ENCODE measurements at places on chromosomes 13 and 19.

GRCh38 chr19:56960959-56961543, 120.5 kb upstream of the PEG3 start:
- no peak for DNase-seq

GRCh38 chr13:85698256-85698655, 101.0 kb downstream of the SLITRK6 start:
- no peak for DNase-seq

- DNase-seq = no peak
Measured at GRCh38 chr19:44552324-44552723, 22.8 kb upstream of the CEACAM20 start.

- no peak for DNase-seq
Measured at GRCh38 chr13:59352600-59352999, 811.1 kb downstream of the DIAPH3 start.

- no peak for DNase-seq
Measured at GRCh38 chr19:10290876-10291553, 1.3 kb downstream of the ICAM5 start.

DNA sequence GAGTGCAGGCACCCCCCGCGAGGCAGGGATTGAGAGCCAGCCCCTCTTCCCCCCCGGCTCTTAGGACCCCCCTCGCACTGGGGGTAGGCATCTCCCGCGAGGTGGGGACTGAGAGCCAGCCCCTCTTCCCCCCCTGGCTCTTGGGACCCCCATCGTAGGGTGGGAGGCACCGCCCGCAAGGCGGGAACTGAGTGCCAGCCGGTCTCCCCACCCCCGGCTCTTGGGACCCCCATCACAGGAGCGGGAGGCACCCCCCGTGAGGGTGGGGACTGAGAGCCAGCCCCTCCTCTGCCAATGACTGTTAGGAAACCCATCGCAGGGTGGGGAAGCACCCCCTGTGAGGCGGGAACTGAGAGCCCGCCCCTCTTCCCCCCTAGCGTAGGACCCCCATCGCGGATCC, 363.4 kb upstream of the SPRY2 start:
- no peak for DNase-seq

DNA sequence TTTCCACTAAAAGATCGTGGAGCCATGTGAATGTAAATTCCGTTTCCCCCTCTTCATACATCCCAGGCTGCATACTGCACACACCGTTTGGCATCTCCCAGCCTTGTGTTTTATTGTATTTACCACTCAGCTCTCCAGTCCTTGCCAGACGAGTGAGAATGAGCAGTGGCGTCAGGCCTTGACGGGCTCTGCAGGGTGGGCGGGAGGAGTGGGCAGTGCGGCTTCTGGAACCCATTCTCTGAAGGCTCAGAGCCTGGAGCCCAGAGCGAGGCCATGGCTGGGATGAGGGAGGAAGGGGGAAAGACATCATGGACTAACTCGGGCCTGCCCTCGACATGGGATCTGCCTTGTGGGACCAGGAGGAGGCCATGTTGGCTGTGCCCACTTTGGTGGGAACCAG, 25.1 kb downstream of the BICRA start:
- DNase-seq = no peak

DNA sequence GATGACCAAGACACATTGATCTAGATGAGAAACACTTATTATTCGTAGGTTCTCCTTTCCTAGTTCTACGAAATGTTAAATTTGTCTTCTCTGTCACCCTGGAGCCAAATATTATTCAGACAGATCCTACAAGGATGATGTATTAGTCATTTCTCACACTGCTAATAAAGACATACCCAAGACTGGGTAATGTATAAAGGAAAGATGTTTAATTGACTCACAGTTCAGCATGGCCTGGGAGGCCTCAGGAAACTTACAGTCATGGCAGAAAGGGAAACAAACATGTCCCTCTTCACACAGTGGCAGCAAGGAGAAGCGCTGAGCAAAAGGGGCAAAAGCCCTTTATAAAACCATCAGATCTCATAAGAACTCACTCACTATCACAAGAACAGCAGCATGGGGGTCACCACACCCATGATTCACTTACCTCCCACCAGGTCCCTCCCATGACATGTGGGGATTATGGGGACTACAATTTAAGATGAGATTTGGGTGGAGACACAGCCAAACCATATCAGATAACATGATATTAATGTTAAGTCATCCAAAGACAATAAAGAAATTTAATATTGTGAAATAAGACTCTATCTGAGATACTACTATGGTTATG, 1248.8 kb upstream of the SLC10A2 start:
- DNase-seq = no peak

GRCh38 chr13:113116871-113117271, 5.7 kb upstream of the F10 start:
- DNase-seq = no peak

DNA sequence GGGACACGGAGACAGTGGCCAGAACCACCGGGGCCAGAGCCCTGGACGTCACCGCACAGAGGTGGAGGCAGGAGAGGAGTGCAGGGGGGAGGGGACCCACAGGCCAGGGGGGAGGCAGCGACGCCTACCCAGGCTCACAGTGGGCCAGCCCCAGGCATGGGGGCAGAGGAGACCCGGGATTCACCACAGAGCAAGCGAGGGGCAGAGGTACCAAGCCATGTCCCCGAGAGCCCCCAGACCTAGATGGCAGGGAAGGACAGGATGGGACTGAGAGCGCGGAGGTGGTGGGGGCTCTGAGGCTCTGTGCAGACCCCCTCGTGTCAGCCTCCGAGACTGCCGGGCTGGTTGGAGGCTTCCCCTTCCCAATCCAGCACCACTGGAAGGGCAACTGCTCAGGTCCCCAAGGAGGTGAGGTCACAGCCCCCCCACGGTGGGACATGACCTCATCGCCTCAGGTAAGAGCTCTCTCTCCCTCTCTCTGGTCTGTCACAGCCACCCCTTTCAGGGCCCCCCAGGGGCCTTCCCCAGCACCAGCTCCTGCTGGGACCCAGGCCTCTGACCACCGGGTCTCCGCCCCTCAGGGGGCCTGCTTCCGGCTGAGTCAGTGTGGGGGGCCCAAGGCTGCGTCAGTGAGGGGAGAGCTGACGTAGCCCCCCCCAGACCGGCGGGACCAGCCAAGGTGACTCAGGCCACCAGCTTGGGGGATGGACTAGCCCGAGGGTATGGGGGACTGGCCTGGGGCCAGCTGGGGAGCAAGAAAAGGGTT, 2.2 kb upstream of the IL11 start:
- no peak for DNase-seq

DNA sequence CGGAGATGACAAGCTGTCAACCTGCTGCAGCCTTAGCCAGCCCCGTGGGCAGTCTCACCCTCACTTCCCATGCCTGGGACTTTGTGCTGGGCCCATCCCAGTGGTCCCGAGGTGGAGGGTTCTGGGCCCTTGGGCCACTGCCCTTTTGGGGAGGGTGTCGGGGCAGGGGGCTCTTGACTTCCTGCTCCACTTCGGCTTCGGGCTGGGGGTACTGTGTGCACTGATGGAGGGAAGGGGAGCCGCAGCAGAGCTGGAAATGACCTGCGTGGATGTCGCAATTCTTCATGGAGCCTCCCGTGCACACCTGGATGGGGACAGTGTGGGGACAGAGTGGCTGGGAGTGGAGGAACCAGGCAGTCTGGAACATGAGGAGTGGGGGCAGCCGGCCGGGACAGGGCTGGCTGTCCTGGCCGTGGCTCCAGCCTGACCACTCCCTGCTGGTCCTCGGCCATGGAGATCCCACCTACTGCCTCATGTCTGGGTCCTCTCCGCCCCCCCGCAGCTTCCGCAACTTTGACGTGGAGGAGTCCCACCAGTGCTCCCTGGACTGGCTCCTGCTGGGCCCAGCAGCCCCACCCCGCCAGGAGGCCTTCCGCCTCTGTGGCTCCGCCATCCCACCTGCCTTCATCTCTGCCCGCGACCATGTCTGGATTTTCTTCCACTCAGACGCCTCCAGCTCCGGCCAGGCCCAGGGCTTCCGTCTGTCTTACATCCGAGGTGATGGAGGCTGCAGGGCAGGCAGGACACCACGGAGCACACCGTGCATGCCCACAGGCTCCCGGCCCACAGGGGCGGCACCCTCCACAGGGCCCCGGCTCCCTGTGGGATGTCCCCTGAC, 10.2 kb downstream of the LRP3 start:
- DNase-seq = no peak

GRCh38 chr13:47459512-47459911, 541.6 kb downstream of the SUCLA2 start:
- DNase-seq = no peak

DNA sequence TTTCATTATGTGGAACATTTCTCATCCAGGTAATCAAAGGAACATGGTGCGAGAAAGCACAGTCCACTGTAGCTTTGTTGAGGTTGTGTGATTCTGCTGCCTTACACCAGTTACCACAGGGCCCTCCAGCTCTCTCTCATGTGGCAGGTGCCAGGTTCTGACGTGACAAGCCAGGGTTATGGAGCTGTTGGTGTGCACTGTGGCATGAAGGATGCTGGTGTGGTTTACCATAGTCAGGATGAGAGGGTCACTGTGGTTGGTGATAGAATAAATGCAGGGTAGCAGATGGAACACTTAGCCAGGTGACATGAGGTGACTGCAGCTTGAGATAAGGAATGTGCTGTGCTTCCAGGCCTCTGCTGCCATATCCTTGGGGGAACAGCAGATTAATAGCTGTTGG, 7.4 kb downstream of the ZNF223 start:
- no peak for DNase-seq

DNA sequence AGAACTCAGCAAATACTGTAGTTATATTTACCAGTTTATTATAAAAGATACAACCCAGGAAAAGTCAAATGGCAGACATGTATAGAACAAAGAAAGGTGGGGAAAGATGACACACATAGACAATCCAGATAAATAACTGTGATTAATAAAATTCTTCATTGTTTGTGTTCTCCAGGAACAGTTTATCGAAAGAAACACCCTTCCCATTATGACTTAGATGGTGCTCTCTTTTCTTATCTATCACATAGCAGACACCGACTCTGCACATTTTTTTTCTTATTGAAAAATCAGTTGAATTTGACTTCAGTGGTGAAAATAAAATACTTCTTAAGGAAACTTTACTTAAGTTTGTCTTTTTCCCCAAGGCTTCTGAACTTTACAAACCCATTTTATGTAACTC, 6.2 kb downstream of the ZNF708 start:
- no peak for DNase-seq

- DNase-seq = no peak
Measured at GRCh38 chr19:38219221-38219620, 4.8 kb downstream of the DPF1 start.

GRCh38 chr13:33204130-33204927, 81.2 kb downstream of the STARD13 start:
- no peak for DNase-seq

GRCh38 chr13:76523740-76524340, 362.4 kb downstream of the KCTD12 start:
- no peak for DNase-seq

- DNase-seq = no peak
Measured at GRCh38 chr13:20197361-20197834, 4.7 kb upstream of the GJB2 start.

DNA sequence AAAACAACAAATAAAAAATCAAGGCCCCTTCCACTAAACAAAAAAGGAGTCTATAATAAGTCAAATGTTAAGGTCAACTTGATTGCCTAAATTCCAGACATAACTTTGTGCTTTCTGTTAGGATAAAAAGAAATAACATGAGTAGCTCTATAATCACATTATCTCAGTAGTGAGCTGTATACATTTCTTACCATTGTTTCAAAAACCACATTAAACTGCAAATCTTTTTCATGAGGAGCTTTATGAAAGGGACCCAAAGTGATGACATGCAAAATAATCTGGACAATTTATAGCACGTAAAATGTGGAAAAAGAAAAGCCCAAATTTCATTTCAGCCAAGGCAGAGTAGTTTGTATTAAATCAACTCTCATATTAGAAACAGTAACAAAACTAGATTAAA, 269.2 kb downstream of the KLF12 start:
- DNase-seq = no peak

DNA sequence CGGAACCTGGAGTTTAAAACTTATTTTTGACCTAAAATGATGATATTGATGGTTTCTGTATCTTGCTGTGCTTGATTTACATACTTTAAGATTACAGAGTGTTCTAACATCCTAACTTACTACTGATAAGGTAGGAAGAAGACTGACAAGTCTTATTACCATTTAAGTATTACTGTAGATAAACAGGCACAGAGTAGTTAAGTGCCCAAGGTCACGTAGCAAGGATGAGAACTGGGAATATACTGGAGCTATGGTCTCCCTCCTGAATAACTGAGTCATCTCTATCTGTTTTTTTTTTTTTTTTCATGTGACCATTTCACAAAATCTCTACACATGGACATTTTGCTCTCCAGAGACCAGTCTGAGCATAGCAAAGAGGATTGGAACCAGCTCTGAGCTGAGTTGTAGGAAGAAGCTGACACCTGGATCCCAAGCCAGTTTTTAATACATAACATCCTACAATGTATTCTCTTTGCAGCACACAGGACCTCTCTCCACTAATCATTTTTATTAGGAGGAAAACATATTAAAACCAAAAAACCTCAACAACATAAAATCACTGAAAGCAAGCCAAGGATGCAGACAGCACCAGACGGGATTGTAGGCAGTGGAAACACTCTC, 173.5 kb downstream of the DNAJC15 start:
- DNase-seq = no peak

DNA sequence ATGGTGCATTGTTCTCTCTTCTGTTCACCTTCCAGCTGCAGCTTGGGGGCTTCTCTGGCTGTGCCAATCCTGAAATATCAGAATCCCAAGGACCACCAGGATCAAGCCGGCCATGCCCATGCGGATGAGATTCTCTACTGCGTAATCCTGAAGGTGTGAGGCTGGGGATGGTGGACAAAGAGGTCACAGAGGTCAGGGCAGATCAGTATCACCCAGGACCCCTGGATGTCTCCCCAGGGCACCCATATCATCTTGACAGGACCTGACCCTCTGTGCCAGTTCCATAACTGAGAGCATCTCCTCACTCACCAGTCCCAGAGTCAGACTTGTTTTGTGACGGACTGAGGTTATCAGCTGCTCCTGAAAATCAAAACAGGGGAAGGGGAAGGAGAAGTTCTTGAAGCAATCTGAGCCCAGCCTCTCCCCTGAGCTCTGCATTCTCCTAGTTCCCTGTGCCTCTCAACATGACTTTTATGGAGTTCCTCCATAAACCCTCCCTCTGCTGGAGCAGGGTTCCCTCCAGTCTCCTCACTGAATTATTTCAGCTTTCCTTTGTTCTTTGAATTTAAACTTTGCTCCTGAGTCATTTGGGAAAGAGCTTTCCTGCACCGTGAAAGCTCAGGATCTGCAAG, 5.5 kb downstream of the LILRA5 start:
- DNase-seq = no peak

DNA sequence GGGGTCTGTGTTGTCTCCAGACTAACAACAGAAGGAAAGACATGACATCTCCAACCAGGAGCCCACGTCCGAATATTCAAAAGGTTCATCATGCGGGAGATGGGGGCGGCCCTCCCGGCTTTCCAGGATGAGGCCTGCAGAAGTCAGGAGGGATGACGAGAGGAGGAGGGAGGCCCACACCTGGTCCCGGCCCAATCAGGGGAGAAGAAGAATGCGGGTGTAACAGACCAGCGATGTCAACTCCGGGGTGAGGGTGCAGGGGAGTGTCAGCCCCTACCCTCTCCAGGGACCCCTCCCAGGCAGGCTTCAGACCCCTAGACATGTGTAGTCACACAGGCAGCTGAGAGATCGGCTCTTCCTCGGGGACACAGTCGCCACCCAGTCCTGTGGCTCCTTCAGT, 275.3 kb upstream of the ZNF507 start:
- no peak for DNase-seq

All from stimulated activated CD4-positive, alpha-beta T cell treated with anti-CD3 and anti-CD28 coated beads, Interleukin-1b, Interleukin-23, amount 100 ng/mL, for 1 hour (primary cell).